T-helper 2 cell treated with Interferon-gamma antibody and Interleukin-4, amounts not matched to agents 100 ng/mL and 5 ng/mL, for 36 hours (primary cell): ENCODE measurements at places on chromosomes 7 and 10. TPM values are rescaled to one million over a fixed set of nuclear protein-coding genes. Genes with fewer than 3 reads are reported as not detected.

Gene IGFBP1
- total RNA-seq: not detected in 2 replicates

Gene SPAM1
- not detected in 2 replicates for total RNA-seq

Gene ACSL5
- 61.0 and 62.7 TPM in 2 replicates for total RNA-seq

Gene EBLN1
- total RNA-seq: not detected in 2 replicates

Gene KCNMA1
- 0.39 TPM in 1 of 2 replicates, not detected in the other for total RNA-seq

Gene NEUROD6
- total RNA-seq: not detected in 2 replicates

Gene SVIL
- 15.6 and 18.3 TPM in 2 replicates for total RNA-seq

Gene ABCB8
- 60.9 and 61.6 TPM in 2 replicates for total RNA-seq

Gene SPDYE9
- not detected in 2 replicates for total RNA-seq

Gene PAPOLB
- not detected in 2 replicates for total RNA-seq

Gene MRC1
- total RNA-seq: not detected in 2 replicates

Gene PSD
- total RNA-seq: 1.4 and 1.6 TPM in 2 replicates

Gene ACSM6
- not detected in 2 replicates for total RNA-seq

Gene EBF3
- not detected in 2 replicates for total RNA-seq

Gene MYOZ1
- not detected in 2 replicates for total RNA-seq

Gene ZNF365
- not detected in 2 replicates for total RNA-seq

Gene CRTAC1
- total RNA-seq: not detected in 2 replicates

Gene TBRG4
- 118 and 119 TPM in 2 replicates for total RNA-seq

Gene TRIM50
- total RNA-seq: not detected in 2 replicates

Gene HPS6
- total RNA-seq: 22.1 and 22.7 TPM in 2 replicates

Gene CRYGN
- total RNA-seq: not detected in 2 replicates

Gene ANKRD22
- total RNA-seq: 0.16 TPM in 1 of 2 replicates, not detected in the other

Gene PMPCB
- 57.6 and 59.4 TPM in 2 replicates for total RNA-seq

Gene ADIRF
- total RNA-seq: not detected in 2 replicates

Gene TDRD1
- 0.09 and 0.23 TPM in 2 replicates for total RNA-seq

Gene HOXA6
- not detected in 2 replicates for total RNA-seq

Gene AGK
- 65.7 and 68.5 TPM in 2 replicates for total RNA-seq

Gene WEE2
- total RNA-seq: 0.05 and 0.14 TPM in 2 replicates

Gene RADIL
- total RNA-seq: 0.14 and 0.27 TPM in 2 replicates

Gene NUTM2B
- 1.5 and 1.7 TPM in 2 replicates for total RNA-seq

Gene DOCK4
- 0.09 and 0.23 TPM in 2 replicates for total RNA-seq

Gene NXPH1
- not detected in 2 replicates for total RNA-seq

Gene SPDYE2B
- total RNA-seq: not detected in 2 replicates

Gene ZNF488
- total RNA-seq: 0.93 and 1.3 TPM in 2 replicates

Gene ZNF655
- 89.8 and 94.6 TPM in 2 replicates for total RNA-seq

Gene AKR1C3
- total RNA-seq: 2.6 and 3.8 TPM in 2 replicates

Gene HGF
- total RNA-seq: not detected in 2 replicates
